Right cardiac atrium (tissue), 5 donors: ENCODE measurements at places on chromosomes 3 and 15.
A peak's percentile ranks its signal among the peaks of the same experiment; 100 is the strongest.

- DNase-seq, result no peak
Observed at GRCh38 chr3:134340362-134340981, 33.8 kb downstream of the AMOTL2 start.

DNA sequence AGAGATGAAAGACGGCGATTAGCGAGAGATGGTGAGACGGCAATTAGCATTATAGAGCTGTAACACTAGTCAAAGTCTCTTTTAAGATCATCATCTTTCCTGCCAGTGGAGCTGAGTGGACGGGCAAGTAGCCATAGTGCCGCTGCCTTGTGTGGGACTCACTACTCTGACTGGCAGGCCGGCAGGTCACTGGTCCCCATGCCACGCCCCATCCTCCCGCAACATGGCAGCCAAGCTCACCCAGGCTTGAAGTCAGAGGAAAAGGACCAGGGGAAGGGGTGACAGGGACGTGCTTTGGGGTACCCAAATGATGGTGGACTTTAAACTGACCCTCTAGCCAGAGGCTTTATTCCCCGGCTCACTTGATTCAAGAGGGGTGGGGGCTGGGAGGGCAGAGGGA, 44.6 kb upstream of the COL6A5 start:
- DNase-seq, result peak; percentile 23

DNA sequence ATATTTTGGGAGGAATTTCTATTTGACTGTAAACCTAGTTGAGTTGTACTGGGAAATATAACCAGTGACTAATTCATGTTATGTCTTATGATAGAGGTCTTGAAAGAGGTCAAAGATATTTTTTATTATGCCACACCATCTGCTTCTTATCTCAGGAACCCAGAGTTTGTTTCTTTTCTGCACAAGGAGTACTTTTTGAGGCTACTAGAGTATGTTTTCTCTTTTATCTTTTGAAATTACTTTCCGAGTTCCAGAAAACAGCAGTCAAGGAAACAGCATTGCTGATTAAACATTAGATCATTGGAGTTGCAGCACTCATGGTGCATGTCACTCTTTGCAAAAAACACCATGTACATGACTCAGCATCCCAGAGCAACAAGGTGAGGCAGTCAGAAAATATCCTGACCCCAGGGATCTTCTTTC, 645.8 kb upstream of the NR2F2 start:
- DNase-seq, result no peak

- DNase-seq, result no peak
Observed at GRCh38 chr3:50422153-50422552, 62.8 kb upstream of the TMEM115 start.

GRCh38 chr3:69020424-69020823, 6.9 kb upstream of the EOGT start:
- no peak for DNase-seq

- no peak for DNase-seq
Observed at GRCh38 chr3:152193673-152194267, 75.0 kb upstream of the MBNL1 start.
